AG04450 (cell line): ENCODE measurements at places on chromosomes 1 and 21. TPM values are rescaled to one million over a fixed set of nuclear protein-coding genes. Genes with fewer than 3 reads are reported as not detected.

The RIPK4 gene
- polyA plus RNA-seq = not detected in 2 replicates

The PLD5 gene
- polyA plus RNA-seq = not detected in 2 replicates

The ACP6 gene
- polyA plus RNA-seq = 8.6 and 9.9 TPM in 2 replicates

The GPR3 gene
- 1.3 and 1.7 TPM in 2 replicates for polyA plus RNA-seq

The MNDA gene
- polyA plus RNA-seq = not detected in 2 replicates

The SYCP1 gene
- not detected in 2 replicates for polyA plus RNA-seq

The NBL1 gene
- polyA plus RNA-seq = 151 and 234 TPM in 2 replicates

The CA6 gene
- polyA plus RNA-seq = not detected in 2 replicates

The C1QB gene
- polyA plus RNA-seq = not detected in 2 replicates

The AADACL4 gene
- not detected in 2 replicates for polyA plus RNA-seq

GRCh38 chr1:7278827-7279765 is 492.0 kb upstream of the VAMP3 start:
- DNase-seq = no peak

DNA sequence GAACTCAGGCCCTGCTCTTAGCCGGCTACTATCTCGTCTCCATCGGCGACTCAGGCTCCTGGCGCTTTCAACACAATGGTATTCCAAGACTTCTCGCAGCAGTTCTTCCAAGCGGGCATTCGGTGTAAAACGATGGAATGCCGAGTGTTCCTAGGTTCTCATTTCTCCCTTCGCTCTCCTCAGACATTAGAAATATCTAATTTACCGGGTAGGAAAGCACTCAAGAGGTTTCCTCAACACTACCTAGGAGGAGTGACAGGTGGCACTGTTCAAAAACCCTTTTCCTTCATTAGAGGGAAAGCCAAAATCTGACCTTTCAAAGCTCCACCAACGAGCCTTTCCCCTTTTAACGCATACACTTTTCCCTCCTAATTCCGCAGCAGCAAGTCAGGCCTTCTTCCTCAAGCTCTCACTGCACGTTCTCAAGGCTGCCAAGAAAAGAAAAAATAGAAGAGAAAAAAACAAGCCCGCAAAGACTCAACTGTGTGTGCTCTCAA is 601 bp downstream of the UBE2G2 start:
- no peak for DNase-seq

- no peak for DNase-seq
Measured at GRCh38 chr1:201213106-201213770, 22.6 kb downstream of the IGFN1 start.

DNA sequence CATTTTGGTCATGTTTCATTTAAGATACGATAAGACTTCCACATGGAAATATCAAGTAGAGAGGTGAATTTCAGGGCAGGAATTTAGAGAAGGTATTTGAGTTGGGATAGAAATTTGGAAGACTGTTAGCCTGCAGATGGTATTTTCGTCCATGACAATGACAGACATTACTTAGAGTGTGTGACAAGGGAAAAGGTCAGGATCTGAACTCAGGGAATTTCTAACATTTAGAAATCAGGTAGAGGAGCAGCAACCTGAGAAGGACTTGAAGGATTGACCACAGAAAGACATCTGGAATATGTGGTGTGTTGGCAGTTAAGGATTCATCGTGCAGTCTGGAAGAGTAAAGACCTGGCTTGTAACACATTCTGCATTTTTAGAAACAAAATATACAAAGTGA is 57.9 kb downstream of the RABGAP1L start:
- no peak for DNase-seq

DNA sequence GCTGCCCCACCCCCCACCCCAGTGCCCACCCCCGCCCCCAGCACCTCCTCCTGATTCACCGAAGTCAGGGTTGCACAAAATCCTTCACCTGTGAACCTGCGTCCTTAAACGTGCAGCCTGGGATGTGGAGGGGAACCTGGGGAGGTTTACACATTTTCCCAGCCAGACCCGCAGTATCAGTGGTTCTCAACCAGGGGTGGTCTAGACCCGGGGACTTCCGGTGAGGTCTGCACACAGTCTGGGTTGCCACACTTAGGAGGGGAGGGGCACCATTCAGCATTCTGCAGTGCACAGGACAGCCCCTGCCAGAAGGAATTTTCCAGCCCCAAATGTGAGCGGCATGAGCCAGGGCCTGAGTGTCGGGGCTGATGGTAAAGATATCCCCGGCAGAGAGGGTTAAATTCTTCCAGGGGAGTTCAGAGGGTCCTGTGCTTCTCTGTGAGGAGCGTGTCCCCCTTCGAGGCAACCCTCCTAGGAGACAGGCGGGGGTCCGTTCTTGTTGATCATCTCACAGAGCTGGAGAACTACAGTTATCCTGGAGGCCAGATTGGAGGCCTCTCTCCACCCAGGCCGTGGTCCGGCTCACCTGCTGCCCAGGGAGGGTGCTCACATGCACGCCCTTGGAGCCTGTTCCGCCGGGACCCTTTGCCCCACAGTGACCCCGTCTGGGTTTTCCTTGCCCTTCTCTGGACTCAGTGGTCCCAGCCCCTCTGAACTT is 113.6 kb downstream of the SIK1 start:
- DNase-seq = no peak

DNA sequence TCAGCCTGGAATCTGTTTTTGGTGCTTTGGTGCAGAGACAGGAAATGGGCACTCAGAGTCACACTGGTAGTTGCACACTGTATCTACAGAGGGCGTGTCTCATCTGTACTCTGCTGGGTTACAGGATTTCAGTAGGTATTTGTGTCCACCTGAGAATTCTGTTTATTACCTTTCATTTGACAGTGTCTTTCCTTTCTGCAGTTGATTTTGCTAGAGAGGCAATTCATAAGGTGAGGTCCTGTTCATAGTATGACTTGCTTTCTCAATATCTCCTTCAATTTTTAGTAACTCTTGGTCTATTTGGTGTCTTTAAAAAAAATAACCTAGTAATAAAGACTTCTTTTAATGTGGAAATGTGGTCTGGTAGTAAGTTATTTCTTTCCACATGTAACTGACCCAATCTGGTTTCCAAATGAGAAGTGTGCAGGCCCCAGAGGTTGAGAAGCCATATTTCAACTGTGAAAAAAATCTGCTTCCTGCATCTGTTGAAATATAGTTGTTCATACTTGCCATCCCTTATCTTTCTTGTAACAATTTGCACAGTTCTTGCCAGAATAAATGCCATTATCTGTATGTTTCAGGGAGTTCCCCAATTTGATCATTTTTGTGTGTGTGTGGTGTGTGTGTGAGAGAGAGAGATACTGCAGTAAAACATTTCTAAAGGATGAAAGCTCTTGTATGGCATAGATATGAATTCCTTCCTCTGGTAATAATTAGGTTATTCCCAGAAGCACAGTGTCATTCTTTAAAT is 78.4 kb upstream of the DNAJC6 start:
- no peak for DNase-seq

DNA sequence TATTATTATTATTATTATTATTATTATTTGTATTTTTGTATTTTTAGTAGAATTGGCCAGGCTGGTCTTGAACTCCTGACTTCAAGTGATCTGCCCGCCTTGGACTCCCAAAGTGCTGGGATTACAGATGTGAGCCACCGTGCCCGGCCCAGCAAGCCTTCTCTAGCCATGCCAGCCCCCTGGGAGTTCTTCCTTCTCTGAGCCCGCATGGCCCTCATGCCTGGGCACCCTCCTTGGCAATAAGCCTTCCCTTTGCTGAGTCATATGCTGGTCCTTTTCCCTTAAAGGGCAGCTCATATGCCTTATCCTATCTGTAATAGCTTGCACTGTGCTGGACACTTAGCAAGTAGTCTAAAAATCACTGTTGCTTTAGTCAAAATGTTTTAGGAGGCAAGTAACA is 8.5 kb upstream of the NBL1 start:
- no peak for DNase-seq

DNA sequence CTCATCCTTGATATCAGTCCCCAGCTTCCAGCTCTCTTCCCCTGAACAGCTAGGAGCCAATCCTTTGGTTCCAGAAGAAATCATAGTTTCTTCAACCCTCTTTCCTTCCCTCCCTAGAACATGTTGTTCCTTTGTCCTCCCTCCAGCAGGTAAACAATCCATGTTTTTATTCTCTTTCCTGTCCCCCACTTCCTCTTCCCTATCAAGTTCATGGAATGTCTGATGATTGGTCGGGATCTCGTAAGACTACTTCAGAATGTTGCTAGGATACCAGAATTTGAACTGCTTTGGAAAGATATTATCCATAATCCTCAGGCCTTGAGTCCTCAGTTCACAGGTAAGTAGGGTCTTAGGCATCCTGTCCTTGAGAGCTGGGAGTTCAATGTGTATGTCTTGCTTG is 23.1 kb upstream of the SLC27A3 start:
- no peak for DNase-seq

- DNase-seq = no peak
Measured at GRCh38 chr1:226199971-226200370, 13.4 kb upstream of the ACBD3 start.

GRCh38 chr21:37232274-37233018 is 34.7 kb downstream of the VPS26C start:
- DNase-seq = no peak

DNA sequence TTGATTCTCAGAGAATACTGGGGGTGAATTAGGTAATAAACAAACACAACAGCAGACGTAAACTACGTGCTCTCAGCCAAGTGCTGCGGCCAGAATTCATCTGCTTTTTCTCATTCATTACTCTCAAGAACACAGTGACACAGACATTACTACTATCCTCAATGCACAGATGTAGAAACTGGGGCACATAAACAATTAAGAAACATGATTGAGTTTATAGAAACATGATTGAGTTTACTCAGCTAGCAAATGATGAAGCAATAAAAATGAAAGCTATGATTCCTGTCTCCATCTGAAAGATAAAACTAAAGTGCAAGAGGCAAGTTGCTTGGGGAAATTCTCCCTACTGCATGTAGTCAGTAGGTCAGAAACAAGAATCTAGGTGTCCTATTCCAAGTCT is 140.5 kb downstream of the IFI44 start:
- DNase-seq = no peak

GRCh38 chr1:94590203-94591137 is 48.9 kb upstream of the F3 start:
- no peak for DNase-seq

DNA sequence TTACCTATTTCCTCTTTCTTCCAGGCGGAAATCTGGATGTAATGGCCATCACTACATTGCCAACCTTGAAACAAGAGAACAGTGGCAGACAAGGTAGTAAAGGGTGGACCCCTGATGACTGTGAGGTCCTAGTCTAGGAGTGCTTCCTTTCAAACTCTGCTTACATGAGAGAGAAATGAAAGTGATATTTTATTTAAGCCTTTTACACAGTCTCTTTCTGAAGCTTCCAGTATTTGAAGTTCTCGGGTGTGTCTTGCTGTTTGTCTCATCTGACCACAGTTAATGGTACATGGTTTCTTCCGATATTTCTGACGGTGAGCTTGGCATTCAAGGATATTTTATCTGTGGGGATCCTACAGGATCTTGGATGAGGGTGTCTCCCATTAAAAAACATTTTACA is 215.2 kb downstream of the SLC45A1 start:
- DNase-seq = no peak

- no peak for DNase-seq
Measured at GRCh38 chr1:65992831-65993271, 200.2 kb downstream of the PDE4B start.

GRCh38 chr1:88799491-88799890 is 91.9 kb downstream of the GTF2B start:
- no peak for DNase-seq

DNA sequence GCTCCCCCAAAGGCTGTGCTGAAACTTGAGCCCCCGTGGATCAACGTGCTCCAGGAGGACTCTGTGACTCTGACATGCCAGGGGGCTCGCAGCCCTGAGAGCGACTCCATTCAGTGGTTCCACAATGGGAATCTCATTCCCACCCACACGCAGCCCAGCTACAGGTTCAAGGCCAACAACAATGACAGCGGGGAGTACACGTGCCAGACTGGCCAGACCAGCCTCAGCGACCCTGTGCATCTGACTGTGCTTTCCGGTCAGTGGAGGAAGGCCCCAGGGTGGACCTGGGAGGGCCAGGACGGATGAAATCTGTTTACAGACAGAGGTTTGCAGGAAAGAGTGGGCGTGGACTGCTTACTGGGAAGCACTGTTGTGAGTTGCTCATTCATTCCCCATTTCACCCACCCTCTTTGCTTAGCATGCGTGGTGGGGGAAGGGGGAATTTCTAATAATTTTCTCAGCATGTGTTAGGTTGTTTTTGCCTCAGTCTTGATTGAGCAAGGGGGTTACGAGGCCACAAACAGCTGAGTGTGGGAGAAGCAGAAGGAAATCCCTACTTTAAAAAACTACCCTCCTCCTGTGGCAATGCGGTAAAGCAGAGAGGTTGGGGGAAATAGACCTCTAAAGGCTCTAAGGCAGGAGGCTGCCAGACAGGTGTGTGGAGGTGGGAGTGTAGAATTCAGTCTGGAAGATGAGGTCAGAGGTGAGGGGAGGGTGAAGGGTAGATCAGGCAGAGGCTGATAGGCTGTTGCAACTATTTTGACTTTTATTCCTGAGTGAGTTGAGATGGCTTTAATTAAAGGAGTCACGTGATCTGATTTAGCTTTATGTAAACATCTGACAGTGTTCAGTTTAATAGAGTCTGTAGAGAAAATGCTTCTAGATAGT is 1.3 kb downstream of the FCGR2A start:
- DNase-seq = no peak

- no peak for DNase-seq
Measured at GRCh38 chr1:12094180-12094579, 31.1 kb downstream of the TNFRSF8 start.

- no peak for DNase-seq
Measured at GRCh38 chr1:89274411-89274857, 1.8 kb upstream of the GBP5 start.

GRCh38 chr1:180600343-180600742 is 31.5 kb upstream of the XPR1 start:
- DNase-seq = no peak

GRCh38 chr1:48695161-48695560 is 81.5 kb downstream of the BEND5 start:
- DNase-seq = no peak

GRCh38 chr1:214317300-214317699 is 36.3 kb downstream of the SMYD2 start:
- DNase-seq = no peak

DNA sequence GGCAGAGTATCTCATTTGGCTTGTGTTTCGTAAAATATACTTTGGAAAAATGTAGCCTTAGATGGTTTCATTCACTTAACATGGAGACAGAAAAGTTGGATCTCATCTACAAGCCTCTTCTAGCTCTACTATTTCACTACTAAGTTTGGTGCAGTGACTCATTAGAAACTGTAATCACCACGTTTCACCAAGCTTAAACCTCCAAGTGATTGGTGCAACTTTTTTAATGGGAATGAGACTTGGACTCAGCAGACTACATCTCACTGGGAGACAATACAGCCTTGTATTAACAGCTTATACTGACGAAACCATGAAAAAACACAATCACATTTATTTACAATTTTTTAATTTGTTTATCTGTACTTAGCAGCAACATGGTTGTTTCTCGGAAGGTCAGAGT is 29.9 kb upstream of the NRIP1 start:
- no peak for DNase-seq

- DNase-seq = peak; percentile 15
Measured at GRCh38 chr1:112298558-112298957, 97.5 kb upstream of the CTTNBP2NL start.
